Tibial nerve (tissue), 4 donors: ENCODE measurements at places on chromosomes 3 and 15. TPM values are rescaled to one million over a fixed set of nuclear protein-coding genes. Genes with fewer than 3 reads are reported as not detected.

- DNase-seq: peak; percentile 40
These were observed 75.4 kb downstream of the XXYLT1 start for GRCh38 chr3:195195321-195196209.

- DNase-seq: no peak
These were observed 140.5 kb downstream of the LRRK1 start for GRCh38 chr15:101059381-101060341.

- DNase-seq: no peak
These were observed 633.8 kb downstream of the IGSF11 start for GRCh38 chr3:118400886-118401285.

GRCh38 chr3:106083207-106083606, 214.4 kb upstream of the CBLB start:
- DNase-seq: no peak

GRCh38 chr15:57044072-57044702, 125.7 kb downstream of the TCF12 start:
- no peak for DNase-seq

- no peak for DNase-seq
These were observed 625 bp downstream of the COL6A6 start for GRCh38 chr3:130517602-130518001.

- no peak for DNase-seq
These were observed 129.1 kb downstream of the RAP2B start for GRCh38 chr3:153291059-153291685.

The A4GNT gene
- not detected for total RNA-seq
